Stimulated activated CD8-positive, alpha-beta memory T cell treated with anti-CD3 and anti-CD28 coated beads, Interleukin-2, amount 100 ng/mL, for 48 hours (primary cell): ENCODE measurements at places on chromosomes 11 and 22.
A peak's percentile ranks its signal among the peaks of the same experiment; 100 is the strongest.

DNA sequence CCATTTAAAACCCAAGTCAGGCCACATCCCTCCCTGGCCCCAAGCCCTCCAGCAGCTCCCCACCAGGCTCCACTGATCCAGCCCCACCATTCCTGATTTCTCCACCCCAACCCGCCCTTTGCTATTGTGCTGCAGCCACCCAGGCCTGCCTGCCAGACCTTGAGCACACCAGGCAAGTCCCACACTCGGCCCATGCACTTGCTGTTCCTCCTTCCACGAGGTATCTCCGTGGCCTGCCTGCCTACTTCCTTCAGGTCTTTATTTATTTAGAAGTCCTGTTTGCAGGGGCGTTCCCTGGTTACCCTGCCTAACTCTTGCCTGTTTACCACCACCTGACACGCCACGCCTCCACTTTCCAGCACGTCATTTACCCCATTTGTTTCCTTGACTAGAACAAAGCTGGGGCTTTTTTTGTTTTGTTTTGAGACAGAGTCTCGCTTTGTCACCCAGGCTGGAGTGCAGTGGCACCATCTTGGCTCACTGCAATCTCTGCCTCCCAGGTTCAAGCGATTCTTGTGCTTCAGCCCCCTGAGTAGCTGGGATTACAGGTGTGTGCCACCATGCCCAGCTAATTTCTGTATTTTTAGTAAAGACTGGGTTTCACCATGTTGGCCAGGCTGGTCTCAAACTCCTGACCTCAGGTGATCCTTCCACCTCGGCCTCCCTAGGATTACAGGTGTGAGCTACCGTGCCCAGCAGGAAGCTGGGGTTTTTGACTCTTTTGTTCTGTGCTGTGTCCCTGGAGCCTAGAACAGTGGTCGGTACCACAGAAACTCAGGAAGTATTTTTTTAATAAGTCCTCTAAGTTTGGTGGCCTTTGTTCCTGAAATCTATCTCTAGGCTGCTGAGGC is 6.7 kb downstream of the CENPM start:
- DNase-seq, result peak; percentile 93

GRCh38 chr11:126669416-126669815 is 313.9 kb downstream of the ST3GAL4 start:
- DNase-seq, result no peak

GRCh38 chr11:115580927-115581680 is 76.9 kb upstream of the CADM1 start:
- DNase-seq, result no peak

- DNase-seq, result no peak
Measured at GRCh38 chr11:70432065-70432464, 33.7 kb downstream of the CTTN start.

DNA sequence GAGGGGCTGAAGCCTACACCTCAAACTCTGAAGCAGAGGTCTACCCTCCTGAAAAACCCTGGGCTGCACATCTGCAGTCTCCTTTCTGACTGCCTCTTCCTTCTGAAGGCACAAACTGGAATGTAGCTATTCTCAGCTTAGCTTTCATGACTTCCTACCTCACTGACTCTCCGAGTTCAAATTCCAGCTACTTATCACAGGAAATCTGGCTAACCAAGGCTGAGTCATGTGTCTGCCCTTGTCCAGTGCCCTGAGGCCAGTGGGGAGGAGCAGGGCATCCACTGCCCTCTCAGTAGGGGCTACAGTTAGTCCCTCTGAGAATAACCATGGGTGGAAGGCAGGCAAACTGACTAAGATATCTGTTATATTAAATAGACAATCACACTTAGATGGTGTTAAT is 29.2 kb downstream of the PDGFD start:
- DNase-seq, result no peak

DNA sequence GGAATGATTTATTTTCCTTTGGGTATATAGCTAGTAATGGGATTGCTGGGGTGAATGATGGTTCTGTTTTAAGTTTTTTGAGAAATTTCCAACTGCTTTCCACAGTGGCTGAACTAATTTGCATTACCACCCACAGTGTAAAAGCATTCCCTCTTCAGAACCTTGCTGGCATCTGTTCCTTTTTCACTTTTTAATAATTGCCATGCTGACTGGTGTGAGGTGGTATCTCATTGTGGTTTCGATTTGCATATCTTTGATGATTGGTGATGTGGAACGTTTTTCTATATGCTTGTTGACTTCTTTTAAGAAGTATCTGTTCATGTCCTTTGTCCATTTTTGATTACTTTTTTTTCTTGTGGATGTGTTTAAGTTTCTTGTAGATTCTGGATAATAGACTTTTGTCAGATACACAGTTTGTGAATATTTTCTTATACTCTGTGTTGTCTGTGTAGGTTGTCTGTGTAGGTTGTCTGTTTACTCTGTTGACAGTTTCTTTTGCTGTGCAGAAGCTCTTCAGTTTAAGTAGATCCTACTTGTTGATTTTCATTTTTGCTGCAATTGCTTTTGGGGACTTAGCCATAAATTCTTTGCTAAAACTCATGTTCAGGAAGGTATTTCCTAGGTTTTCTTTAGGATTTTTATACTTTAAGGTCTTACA is 291.8 kb upstream of the DDI1 start:
- DNase-seq, result no peak

GRCh38 chr22:30838111-30838510 is 130.5 kb downstream of the MORC2 start:
- DNase-seq, result no peak
